ENCODE measurements at places on chromosomes 4 and X.

- no peak for DNase-seq
These were observed at the start of gene C4orf36 for GRCh38 chr4:86891762-86892635. Gene C4orf36 (minus strand): TSS chr4:86892422. CDS start chr4:86891520, 902 bp downstream.

DNA sequence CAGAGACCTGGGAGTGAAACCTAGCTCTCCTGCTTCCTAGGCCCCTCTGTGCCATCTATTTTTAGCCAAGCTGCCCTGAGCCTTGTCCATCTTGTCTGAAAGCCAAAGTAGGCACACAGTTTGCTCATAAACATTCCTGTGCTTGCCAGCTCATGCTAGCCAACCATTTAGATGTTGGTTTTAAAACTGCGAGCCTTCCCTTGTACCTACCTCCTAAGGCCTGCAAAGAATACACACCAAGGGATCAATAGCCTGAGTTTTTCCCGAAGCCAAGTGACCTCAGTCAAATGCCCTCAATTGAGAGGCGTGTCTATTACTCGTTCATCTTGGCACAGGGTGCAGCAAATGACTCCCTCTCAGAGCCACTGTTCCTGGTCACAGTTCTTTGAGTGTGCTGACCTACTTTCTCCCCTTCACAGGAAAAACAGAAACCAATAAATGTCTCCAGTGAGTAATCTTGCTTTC lies 48.5 kb downstream of the ZCCHC12 start:
- DNase-seq: no peak

- no peak for DNase-seq
These were observed 51.7 kb downstream of the REELD1 start for GRCh38 chr4:146265950-146266490.

- DNase-seq: no peak
These were observed 38.0 kb upstream of the SPON2 start for GRCh38 chr4:1210241-1210841.

DNA sequence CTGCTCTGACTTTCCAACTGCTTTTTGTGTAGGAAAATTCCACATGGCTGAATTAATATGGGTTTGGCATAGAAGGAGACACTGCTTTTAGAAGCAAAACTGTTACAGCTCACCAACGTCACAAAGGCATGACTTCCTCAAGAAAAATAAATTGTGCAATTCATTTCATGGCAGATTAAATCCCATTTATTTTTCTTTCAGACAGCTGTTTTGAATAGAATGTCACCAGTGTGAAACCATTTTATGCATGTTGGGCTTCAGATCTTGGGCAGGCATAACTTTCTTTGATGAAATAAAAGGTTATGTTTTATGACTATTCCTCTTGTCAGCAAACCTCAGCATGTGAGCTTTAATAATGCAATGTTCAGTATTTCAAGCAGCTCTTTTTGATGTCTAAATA lies 542.8 kb downstream of the GALNTL6 start:
- DNase-seq: no peak

- no peak for DNase-seq
These were observed 146.2 kb downstream of the KCNIP4 start for GRCh38 chr4:21802406-21802805.

GRCh38 chr4:146186596-146186995 lies 11.1 kb downstream of the LSM6 start:
- DNase-seq: no peak

- DNase-seq: no peak
These were observed 1.8 kb downstream of the LNX1 start for GRCh38 chr4:53589511-53589910.

DNA sequence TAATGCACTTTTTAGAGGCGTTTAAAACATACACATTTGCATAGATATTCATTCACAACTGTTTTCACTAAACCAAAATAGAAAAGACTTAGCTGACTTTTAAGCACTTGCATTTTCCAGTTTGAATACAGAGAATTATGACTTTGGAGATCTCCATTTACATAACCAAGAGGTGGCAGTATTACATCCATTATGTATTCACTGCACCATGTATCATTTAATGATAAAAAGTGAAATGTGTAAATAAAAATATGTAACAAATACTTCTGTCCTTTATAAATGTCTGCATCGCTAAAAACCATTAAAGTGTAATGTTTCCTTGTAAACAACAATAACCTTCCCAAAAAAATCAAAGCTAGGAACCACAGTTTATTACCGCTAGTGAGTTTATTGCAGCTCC lies 413.2 kb downstream of the FGF13 start:
- no peak for DNase-seq

DNA sequence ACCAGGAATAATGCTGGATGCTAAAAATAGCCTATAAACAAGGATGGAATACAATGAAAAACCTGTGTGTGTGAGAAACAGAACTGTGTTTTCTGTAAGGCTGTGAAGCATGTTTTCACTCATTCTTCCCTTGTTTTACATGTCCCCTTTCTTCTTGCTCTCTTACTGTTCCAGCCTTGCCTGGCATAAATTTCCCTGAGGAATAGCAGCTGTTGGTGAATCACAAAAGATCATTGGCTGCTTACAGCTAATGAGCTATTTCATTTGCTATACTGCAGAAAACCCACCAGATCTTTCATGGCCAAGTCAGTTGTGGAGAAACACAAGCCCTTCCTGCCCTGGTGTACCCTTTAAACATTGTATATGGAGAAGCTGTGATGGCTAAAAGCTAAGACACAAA lies 91.1 kb downstream of the LDB2 start:
- no peak for DNase-seq

DNA sequence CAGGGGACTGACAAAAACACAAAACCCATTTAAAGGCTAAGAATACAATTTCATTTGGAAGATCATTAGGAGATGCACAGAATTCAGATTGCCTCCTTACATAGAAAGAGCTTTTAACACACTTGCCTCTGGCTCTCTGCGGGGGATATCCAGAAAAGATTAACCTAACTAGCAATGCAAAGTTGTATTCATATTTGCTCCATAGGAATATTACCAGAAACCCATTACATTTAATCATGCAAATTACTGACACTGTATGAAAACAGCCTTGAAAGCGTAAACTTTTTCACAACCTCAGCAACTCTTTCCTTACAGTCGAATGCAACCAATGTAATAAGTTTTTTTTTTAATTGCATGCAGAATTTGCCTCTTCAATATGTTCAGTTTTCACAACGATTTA lies 1087.3 kb upstream of the PRKX start:
- DNase-seq: no peak

- no peak for DNase-seq
These were observed 30.9 kb upstream of the RASGEF1B start for GRCh38 chr4:81502564-81502963.

DNA sequence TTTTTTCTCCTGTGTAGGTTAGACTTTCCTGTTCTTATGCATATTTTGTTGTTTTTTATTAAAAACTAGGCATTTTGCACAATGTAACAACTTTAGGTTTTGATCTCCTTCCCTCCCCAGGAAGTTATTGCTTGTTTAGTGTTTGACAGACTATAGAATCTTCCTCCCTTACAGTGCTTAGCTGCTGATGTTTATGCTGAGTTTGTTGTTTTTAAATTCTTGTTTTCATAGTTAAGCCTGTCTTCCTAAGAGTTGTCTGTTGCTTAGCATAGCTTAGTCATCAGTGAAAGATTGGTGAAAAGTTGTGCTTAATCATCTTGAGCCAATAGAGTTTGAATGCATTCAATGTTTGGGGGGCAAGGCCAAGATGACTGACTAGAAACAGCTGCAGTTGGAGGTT lies 157.5 kb downstream of the NKX6-1 start:
- DNase-seq: no peak

GRCh38 chr4:73831569-73831968 lies 4.9 kb upstream of the CXCL6 start:
- no peak for DNase-seq

DNA sequence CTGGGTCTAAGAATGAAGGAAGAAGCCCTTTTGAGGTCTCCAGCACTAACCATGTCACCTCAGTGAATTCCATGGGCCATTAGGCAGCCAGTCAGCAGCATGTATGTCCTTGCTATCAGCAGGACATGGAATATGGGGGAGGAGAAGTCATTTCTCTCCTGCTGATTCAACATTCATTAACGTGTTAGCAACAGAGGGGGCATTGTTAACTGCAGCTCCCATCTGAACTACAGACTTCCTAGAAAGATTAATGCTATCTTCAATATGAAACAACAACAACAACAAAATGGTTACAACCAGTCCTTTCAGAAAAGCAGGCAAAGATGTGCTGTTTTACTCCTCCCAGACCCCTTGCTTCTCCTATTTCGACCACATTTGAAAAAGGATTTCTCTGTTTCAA lies 120.4 kb upstream of the SLC34A2 start:
- DNase-seq: no peak

DNA sequence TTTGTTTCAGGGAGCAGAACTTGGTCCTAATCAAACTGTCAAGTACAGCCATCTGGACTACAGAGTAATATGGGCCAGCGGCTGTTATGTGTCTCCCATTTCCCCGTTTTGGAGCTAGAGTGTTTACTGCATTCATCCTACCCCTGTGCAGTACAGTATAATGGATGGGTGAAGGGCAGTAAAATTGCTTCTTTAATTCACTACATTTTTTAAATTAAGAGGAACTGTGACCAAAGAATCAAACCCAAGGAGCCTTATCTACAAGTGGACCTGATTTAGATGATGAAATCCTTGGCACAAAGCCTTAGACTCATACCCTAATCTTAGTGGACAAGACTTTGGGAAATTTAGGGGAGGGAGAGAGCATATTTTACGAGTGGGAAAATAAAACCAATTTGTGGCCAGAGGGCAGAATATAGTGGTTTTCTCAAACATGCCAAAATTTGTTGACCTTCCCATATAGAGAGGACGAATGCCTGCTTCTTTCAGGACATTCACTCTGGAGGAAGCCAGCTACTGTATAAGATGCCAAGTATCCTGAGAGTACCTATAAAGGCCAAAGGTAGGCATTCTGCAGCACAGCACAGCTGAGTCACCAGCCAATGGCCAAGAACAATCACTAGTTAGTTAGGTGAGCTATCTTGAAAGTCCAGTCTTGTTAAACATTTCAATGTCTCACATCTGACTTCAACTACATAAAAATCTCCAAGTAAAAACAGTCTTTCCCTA lies 253.8 kb upstream of the KCNIP4 start:
- no peak for DNase-seq

DNA sequence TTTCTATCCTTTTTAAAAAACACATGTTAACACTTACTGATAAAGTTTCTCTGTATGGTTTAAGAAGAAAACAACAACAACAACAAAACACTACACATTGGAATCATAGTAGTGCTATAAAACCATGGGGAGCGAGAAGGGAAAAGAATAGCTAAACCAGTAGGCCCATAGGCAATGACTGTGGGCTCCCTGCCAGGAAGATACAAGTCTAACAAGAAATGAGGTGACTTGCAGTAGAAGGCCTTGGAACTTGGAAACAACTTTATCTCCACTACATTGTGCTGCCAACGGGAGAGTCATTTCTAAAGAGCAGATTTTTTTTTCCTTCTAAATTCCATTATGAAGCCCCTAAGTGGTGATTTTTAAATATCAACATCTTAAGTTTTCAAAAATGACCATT lies 78.0 kb downstream of the GPC4 start:
- no peak for DNase-seq

DNA sequence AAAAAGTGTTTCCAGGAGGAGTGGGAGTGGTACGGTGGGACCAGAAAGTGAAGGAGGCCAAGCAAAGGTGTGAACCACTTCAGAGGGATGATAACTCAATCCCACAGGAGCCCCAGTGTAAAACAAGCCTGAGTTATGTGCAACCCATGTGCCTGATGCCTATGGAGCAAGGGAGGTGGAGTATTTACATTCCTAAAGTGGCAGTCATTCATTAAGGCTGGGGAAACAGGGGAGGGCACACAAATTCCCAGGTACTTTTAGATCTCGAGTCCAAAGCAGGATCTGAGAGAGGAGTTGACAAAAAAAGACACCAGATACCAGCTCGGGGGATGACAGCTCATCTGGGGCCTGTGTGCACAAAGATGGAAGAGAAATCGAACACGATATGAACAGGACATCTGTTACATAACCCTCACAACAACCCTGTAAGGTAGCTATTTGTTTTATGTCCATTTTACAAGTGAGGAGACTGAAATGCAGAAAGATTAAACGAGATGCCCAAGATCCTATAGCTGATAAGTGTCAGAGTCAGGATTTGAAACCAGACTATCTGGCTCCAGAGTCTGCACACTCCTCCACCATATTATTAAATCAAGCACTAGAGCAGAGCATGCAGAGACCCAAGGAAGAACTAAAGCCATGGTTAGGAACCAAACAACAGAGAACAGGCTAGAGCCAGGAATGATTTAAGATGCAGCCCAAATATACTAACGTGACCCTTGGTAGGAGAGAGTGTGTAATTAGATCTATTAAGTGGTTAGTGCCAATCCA lies 91.9 kb upstream of the MAPK10 start:
- no peak for DNase-seq

DNA sequence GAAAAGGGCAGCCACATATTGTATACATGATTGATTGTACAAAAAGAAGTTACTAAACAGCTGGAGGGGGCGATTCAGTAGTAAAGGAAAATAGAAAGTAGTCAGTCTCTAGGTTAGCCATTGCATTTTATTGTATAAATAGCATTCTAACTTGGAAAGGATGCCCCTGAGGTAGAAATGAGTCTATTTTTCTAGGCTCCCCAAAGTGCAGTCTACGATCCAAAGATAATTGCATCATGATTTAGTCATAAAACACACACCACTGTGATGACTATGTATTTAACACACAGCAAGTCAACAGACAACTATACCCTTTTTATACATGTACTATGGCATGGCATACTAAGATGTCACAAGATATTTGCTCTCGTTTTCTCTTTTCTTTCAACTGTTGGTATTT lies 204.9 kb downstream of the APBB2 start:
- DNase-seq: no peak
